CD4-positive, alpha-beta T cell treated with Interleukin-17A for 4 hours (primary cell): ENCODE measurements at places on chromosomes 6 and 20.

GRCh38 chr6:40177598-40177997 lies 243.3 kb upstream of the MOCS1 start:
- no peak for DNase-seq

GRCh38 chr6:27043244-27043643 lies 204.3 kb upstream of the PRSS16 start:
- no peak for DNase-seq

GRCh38 chr6:149846321-149846720 lies 17.8 kb downstream of the LRP11 start:
- DNase-seq, result no peak

GRCh38 chr6:12719017-12719416 lies 2.5 kb downstream of the PHACTR1 start:
- DNase-seq, result no peak

- no peak for DNase-seq
Observed at GRCh38 chr6:372336-372911, 19.1 kb upstream of the IRF4 start.
